AG04450 (cell line): ENCODE measurements at places on chromosomes 1 and 21.

- no peak for DNase-seq
Measured at GRCh38 chr1:41417335-41417682, 56.1 kb downstream of the FOXO6 start.

DNA sequence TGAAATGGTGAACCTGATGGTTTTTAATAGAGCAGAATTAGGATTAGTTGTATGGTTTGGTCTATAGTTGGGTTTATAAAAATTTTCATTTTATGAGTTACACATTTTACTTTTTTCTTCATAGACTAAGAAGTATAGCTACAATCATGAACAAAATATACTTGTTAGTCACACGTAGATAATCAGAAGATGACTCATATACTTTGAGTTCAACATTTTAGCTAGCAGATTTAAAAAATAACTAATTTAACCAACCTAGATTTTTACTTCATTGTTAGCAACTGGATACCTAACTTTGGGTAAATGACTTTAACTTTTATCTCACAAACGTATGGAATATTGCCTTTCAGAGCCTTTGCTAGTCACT, 27.9 kb downstream of the MORC3 start:
- no peak for DNase-seq

- no peak for DNase-seq
Measured at GRCh38 chr1:193192586-193192985, 6.2 kb upstream of the B3GALT2 start.

DNA sequence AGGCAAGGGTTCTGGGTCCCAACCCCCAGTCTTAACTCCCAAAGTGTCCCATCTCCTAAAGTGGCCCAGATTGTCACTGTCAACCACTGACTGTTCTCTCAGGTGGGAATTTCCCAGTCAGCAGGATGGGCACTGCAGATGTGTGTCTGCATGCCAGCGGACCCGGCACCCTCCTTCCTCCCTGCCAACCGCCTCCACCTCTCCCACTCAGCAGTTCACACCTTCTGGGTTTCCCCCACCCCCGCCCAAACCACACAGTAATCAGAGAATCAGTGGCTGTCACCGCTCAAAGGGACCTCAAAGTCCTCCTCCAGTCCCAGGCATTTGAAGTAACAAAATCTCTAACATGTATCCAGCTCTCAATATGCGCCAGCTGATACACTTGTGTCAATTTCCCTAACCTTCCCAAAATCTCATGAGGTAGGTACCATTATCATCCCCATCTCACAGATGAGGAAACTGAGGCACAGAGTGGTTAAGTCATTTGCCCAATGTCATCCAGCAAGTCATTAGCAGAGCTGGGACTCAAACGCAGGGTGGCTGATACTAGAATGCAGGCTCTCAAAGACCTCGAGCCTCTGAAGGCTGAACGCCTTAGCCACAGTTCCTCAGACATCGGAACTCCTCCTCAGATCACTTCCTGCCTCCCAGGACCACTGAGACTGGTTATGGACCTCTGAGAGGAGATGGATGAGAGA, 4.8 kb downstream of the RUNX3 start:
- no peak for DNase-seq

GRCh38 chr1:160428053-160428452, 27.7 kb downstream of the VANGL2 start:
- DNase-seq = no peak

DNA sequence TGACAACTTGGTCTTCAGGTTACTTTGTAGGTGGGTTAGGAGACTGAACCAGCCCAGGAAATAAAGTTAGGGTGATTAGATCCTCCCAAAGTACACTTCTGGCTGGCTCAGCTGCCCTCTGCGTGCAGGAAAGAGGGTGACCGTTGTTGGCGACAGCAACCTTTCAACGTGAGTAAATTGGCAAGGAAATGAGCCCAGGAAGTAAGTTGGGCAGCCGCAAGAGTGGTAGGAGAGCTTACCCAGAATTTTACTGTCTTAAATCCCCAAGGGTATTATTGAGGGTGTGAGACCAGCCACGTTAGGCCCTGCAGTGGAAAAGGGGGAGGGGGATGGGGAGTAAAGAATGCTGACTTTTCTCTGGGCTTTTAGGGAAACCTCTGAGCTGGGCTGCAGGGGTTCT, 1.6 kb downstream of the TENT5C start:
- no peak for DNase-seq

DNA sequence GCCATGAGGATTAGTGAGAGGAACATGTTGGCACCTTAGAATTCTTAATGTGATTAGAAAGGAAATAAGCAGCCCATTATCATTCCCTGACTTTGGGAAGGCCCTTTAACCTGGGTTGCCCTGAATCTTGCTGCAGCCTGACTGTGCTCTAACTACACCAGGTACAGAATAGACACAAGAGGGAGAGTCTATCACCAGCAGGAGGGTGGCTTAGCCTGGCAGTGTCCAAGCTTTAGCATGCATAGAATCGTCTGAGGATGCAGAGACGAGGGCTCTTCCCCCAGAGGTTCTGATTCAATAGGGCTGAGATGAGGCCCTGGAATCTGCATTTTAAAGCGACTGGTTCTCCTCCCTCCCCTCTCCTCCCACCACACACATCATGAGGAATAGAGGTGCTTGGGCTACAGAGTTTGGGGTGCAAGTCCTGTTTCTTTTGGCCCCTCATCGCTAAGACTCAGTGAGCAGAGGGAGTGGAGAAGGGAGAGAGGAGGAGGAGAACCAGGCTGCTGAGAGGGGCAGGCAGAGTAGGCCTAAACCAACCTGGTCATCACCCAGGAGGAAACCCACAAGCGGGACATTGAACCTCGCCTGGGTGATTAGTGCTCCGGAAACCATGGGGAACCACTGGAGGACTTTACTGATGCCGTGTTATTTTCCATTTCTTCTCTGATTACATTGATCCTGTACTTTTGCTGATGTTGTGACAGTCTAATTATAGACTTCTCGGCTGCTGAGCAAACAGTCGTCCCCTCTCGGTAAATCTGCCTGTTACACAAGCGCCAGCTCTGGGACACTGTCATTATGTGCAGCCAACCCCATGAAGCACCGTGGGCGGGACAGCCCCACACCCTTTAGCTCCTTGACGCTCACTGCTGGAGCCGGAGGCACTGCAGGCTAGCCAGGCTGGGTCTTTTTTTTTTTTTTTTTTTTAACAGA, 6.3 kb upstream of the TENT5C start:
- no peak for DNase-seq

- no peak for DNase-seq
Measured at GRCh38 chr1:157104598-157105293, 5.1 kb upstream of the ETV3L start.

- DNase-seq = no peak
Measured at GRCh38 chr1:14662116-14662515, 63.6 kb downstream of the KAZN start.

DNA sequence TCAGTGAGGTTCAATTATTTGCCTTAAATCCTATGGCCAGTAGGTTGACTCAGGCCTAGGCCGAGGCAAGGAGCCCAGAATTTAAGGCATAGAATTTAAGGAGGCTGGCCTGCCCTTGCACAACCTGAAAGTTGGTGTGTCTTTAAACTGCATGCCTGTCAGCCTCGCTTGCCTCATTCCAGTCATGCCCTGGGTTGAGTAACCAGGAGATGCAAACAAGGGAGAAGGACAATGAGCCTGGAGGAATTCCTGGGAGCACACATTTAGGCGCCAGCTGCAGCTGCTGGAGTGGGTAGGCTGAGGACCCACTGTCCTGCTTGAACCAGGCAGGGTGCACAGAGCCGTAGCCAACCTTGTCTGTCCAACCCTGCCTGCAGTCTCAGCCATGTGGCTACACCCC, 11.7 kb downstream of the CD2 start:
- no peak for DNase-seq

DNA sequence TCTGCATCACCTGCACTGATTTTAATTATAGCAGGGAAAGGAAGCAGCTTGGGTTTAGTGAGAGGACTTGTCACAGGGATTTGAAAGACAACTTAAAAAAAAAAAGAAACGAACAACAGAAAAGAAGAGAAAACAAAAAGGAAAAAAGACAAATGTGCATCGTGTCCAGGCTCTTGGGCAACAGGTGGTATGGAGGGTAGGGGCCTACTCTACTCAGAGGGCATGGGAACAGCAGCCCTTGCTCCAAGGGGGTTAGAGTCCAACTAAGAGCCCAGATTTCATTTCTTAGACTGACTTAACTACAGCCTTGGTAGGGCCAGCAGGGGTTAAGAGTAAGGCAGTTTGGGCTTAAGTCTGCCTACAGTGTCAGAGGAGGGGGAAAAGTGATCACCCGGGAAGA, 15.3 kb upstream of the EXOSC10 start:
- no peak for DNase-seq

GRCh38 chr1:201553496-201554189, 14.7 kb downstream of the NAV1 start:
- DNase-seq = no peak

GRCh38 chr1:178614286-178614685, 101.4 kb downstream of the TEX35 start:
- no peak for DNase-seq

- no peak for DNase-seq
Measured at GRCh38 chr1:93702111-93702827, 20.6 kb upstream of the BCAR3 start.

GRCh38 chr1:193663965-193664364, 477.6 kb upstream of the B3GALT2 start:
- no peak for DNase-seq

DNA sequence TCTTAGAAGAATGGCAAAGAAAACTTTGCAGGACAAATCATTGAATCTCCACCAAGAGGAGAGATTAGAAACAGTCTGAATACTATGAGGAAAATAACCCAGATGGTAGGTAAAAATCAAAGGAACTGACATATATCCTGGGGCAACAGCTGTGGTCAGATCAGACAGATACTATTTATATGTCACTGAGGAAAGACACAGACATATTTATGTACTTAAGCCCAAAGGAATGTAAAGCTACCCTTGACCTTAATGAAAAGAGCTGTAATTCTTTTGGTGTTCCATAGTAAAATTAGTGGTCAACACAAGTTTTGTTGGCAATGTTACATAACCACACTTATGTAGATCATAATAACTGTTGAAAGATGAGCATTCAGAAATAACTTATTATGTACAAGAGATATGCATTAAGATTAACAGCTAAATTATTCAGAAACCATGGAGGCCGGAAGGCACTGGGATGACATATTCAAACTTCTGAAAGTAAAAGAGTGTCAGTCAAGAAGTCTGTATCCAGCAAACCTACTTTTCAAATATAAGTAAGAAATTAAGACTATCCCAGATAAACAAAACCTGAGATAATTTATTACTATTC, 166.1 kb upstream of the SAMSN1 start:
- no peak for DNase-seq

- no peak for DNase-seq
Measured at GRCh38 chr1:102757363-102757762, 351.0 kb downstream of the COL11A1 start.

DNA sequence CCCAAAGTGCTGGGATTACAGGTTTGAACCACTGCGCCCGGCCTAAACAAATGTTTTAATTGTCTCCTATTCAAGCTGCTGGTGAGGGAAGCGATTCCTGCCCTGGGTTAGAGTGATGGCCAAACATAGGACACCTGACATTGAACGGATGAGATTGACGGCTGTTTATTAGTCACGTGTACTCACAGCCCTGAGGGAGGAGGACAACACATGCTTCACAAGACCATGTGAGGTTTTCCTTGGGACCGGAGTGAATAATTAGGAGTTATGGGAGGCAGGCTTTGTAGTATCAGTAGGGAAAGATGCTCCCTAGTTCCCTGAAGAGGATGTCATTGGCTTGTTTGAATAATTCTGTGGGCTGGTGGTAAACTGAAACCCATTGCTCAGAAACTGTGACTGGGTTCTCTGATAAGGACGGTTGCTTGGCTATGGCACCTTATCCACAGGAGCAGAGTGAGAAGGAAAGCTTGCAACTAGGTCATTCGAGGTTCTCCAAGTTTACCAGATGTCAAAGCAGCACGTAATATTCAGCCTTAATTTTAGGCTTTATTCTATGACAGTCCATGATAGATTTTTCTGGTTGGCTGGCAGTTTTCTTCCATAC, 245.8 kb downstream of the PLA2G4A start:
- no peak for DNase-seq

DNA sequence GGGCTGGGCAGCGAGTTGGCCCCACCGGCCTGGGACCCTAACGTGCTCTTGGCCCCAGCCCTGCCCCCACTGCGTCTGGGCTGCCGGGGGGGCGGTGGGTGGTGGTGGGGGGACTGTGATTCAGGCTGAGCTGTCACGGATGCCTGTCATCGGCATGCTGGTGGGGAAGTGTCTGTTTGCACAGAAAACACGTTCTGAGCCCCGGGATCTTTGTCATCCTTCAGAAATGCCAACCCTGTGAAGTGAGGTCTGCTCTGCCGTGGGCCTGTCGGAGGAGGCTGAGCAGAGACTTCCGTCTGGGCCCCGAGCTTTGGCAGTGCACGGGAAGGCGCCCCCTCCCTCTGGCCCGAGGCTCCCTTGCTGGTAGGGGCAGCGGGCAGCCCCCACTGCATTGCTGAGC, 24.3 kb upstream of the PLCH2 start:
- DNase-seq = peak; percentile 48

- no peak for DNase-seq
Measured at GRCh38 chr1:7558041-7558461, 213.0 kb upstream of the VAMP3 start.

- no peak for DNase-seq
Measured at GRCh38 chr1:223031733-223032601, 111.1 kb downstream of the TLR5 start.

DNA sequence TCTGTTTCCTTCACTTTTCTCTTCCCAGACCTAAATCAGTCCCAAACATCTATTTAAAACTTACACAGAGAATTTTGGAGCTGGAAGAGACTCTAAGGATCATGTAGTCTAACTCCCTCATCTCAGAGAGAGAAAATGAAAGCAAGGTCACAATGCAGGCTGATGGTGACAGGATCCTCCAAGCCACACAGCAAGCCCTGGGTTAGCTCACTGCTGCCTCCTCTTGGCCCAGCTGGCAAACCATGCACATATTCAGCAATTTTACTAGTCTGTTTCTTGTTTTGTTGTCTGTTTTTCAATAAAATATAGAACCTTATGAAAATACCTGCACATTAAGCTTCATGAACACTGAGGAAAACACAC, 27.7 kb upstream of the LY9 start:
- DNase-seq = no peak

DNA sequence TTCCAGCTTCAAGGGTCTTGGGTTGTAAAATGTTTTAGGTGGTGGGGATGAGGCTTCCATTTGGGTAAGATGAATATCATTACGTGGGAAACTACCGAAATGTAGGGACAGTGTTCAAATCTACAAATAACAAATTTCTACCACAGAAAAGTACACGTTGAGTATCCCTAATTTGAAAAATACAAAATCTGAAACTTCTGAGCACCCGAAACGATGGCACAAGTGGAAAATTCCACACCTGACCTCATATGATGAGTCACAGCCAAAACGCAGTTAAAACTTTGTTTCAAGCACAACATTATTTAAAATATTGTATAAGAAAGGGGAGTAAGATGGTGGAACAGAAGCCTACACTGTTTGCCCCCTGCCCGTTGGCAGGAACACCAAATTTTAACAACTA, 8.8 kb upstream of the HENMT1 start:
- no peak for DNase-seq

DNA sequence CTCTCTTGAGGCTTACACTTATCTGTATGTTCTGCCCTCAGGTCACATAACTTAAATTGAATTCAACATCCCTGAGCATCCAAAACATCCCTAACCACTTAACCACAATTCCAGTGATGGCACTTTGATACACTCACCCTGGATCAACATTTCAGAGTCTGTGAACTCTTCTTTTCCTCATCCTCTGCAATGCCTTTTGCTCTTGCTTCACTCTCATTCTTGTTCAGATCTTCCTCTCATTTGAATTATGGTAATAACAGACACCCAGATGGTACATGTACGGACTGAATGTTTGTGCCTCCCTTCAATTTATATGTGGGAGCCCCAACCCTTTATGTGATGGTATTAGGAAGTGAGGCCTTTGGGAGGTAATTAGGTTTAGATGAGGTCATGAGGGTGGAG, 33.4 kb downstream of the PTGER3 start:
- no peak for DNase-seq
